ENCODE measurements at places on chromosomes 5 and 9.
A peak's percentile ranks its signal among the peaks of the same experiment; 100 is the strongest.

DNA sequence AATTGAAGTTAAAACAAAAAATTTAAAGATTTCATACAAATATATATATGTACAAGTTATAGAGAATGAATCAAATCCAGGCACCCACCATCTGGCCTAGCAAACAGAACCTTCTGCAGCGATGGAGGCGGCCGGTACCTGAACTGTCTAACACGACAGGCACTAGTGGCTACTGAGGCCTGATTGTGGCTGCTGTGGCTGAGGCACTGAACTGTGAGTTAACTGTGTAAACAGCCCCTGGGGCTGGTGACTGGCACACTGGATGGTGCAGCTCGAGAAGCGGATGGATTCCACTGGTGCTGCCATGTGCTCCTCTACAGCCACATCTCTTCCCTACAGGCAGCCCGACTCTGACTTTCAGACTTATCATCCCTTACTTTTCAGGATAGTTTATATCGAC is 82.4 kb downstream of the RAPGEF1 start:
- DNase-seq = no peak

DNA sequence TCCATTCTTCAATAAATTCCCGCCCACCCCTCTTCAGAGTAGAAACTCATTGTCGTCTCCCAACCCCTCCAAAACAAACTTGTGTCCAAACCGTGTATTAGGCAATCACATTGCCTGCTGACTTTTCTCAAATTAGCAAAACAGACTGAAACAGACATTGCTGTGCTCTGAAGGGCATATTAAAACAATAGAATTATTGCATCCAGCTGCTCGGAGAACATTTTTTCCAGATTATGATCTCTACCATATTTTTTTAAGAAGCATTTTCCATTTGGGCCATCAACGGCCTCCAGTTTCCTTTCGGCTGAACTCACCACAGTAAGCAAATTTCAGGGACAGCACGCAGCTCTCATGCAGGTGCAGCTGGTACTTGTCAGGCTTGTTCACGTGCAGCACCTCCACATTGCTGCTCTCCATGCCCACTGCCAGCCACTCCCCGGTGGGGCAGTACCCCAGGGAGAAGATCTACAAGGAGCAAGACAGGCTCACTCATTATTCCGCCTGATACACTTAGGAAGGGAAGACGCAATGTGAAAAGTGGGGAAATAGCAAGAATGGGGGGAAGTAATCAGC is 104.1 kb downstream of the TLE1 start:
- DNase-seq = no peak

DNA sequence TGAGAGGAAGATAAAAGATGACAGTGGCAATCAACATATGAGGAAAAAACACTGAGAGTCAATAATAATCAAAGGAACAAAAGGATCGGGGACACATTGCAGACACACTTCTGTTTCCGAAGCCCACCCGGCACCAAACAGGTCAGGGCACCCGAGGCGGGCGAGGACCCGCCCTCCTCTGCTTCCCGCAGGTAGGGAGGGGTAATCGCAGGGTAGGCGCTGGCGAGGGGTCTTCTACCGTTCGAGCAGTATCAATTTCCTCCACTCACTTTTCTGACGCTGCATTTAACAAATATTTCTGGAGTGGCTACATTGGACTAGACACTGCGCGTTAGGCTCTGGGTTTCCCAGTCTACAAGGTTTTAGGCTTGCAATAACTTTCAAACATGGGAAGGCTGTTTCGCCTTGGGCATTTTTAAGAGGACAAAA is 1.3 kb downstream of the TXN start:
- DNase-seq = peak; percentile 59

DNA sequence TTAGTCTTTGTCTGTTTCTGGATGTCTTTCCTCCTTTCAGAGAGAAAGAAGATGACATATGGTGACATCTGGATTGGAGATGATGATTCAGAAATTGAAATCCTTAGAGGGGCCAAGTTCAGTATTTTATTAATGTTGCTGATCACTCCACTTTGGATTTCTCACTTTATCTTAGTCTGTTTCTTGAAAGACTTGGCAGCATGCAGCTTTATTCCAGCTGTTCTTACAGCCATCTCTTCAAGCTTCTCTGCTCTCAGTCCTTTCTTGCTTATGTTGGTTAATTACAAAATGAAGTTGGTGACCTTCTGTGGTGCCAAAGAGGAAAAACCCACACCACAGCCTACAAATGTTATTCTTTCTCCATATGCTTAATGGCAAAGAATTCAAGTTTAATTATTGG is 62.1 kb downstream of the SNCAIP start:
- DNase-seq = no peak

GRCh38 chr5:158810615-158811014 is 289.1 kb downstream of the EBF1 start:
- DNase-seq = no peak

- no peak for DNase-seq
These were observed 21.3 kb downstream of the GLT6D1 start for GRCh38 chr9:135617991-135618411.

GRCh38 chr5:135569755-135570452 is 8.9 kb downstream of the CXCL14 start:
- DNase-seq = peak; percentile 53

GRCh38 chr9:132651259-132651658 is 18.5 kb downstream of the DDX31 start:
- DNase-seq = no peak

Measured in mucosa of descending colon (tissue), 3 donors.